ENCODE measurements at places on chromosomes 2 and 18. TPM values are rescaled to one million over a fixed set of nuclear protein-coding genes. Genes with fewer than 3 reads are reported as not detected.

The CIAO1 gene
- 51.1 TPM for total RNA-seq

The MYCN gene
- total RNA-seq, result 7.3 TPM

The UGT1A6 gene
- 0.52 TPM for total RNA-seq

The GALNT14 gene
- 2.1 TPM for total RNA-seq

The NAT8 gene
- total RNA-seq, result not detected

The DHRS9 gene
- 2.1 TPM for total RNA-seq

The GNLY gene
- not detected for total RNA-seq

The ASPRV1 gene
- 1.6 TPM for total RNA-seq

The CCDC93 gene
- total RNA-seq, result 15.7 TPM

The REEP1 gene
- total RNA-seq, result 24.0 TPM

The IL36RN gene
- total RNA-seq, result not detected

The EVX2 gene
- under 0.01 TPM for total RNA-seq

The RGPD4 gene
- total RNA-seq, result not detected

The LIMS3 gene
- 1.6 TPM for total RNA-seq

The PIGN gene
- 48.0 TPM for total RNA-seq

The HOXD9 gene
- total RNA-seq, result 5.7 TPM

The RAMP1 gene
- 31.8 TPM for total RNA-seq

The CXCR1 gene
- 0.52 TPM for total RNA-seq

The B4GALT6 gene
- 3.1 TPM for total RNA-seq

The CD28 gene
- total RNA-seq, result 4.2 TPM

The APCDD1 gene
- 2.6 TPM for total RNA-seq
